ENCODE measurements at places on chromosomes 13 and 19. TPM values are rescaled to one million over a fixed set of nuclear protein-coding genes. Genes with fewer than 3 reads are reported as not detected.

DNA sequence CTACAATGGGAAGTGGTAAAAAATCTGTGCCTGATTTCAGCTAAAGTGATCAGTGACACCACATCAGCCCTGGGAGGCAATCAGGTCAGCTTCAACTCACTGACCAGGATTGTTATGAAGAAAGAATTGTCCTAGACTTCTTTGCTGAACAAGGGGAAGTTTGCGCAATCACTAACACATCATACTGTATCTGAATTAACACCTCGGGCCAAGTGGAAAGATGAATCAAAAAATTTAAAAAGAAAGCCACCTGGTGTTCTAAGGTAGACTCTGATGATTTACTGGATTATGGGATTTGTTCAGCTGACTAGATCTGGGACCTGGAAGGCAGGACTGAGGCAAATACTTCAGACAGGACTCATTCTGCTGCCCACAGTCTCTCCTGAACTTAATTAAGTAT lies 161.8 kb downstream of the DIAPH3 start:
- no peak for DNase-seq

DNA sequence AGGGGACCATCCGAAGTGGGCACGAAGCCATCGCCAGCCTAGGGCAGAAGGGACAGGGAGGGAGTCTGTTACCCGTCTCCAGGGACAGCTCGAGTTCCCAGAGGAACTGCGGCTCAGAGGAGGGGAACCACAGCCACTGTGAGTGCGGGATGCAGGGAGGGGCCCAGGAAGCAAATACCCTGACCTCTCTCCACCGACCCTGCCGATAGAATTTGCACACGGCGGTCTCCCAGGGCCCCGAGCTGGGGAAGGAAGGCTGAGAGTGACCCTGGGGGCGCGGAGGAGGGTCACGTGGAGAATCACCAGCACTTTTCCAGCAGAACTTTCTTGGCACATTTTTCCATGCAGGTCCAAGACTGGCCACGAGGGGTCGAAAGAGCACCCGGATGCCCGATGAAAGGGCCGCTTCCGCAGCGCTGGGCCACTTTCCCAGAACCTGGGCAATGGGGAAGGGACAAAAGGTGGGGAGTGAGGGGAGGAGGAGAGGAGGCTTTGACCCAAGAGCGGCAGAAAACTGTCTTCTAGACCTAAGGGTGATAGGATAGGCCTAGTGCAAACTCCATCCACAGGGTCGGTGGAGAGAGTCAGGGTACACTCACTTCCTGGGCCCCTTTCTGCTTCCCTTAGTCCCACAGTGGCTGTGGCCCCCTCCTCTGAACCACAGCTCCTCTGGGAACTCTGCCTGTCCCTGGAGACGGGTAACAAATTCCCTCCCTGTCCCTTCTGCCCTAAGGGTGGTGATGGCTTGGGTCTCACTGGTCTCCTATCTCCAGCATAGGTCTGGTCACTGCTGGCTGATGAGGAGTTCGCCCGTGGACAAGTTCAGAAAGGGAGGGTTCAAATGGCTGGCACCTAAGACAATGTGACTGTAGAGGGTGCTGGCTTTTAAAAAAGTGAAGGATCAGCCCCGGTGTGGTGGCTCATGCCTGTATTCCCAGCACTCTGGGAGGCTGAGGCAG lies 5.3 kb upstream of the GPR4 start:
- no peak for DNase-seq

GRCh38 chr19:49802836-49803528 lies 10.1 kb downstream of the FUZ start:
- no peak for DNase-seq

DNA sequence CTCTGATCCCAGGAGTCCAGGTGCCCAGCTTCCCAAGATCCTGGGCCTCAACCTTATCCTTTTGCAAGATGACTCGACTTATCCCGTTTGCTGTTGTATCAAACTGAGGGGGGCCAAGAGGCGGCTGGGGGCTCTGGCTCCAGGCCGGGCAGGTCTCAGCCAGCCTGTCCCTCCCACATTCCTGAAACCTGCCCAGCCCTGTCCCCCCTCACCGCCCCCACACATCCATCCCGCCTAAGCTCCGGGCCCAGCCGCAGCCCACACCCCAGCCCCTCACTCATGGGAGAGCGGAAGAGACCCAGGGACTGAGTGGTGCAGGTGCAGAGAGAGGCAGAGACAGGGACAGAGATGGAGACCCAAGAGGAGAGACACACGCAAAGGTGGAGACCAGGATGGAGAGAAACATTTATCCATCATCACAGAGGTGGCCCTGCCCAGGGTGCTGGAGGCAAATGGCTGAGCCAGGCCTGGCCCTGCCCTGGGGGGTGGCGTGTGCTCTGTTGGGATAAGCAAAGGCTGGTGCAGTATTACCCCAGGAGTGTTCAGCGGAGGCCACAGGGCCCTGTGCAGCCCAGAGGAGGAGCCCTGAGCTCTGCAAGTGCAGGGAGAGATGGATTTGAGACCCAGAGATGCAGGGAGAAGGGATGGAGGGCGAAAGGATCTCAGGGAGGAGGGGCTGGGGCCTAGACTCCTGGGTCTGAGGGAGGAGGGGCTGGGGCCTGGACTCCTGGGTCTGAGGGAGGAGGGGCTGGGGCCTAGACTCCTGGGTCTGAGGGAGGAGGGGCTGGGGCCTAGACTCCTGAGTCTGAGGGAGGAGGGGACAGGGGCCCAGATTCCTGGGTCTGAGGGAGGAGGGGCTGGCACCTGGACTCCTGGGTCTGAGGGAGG lies 1.6 kb downstream of the BCAM start:
- no peak for DNase-seq

- DNase-seq: no peak
Measured at GRCh38 chr13:28199089-28199488, 60.7 kb downstream of the PAN3 start.

Gene LAIR1
- total RNA-seq: 23.4 TPM

Gene SERPINE3
- not detected for total RNA-seq

Gene MBNL2
- total RNA-seq: 107 TPM

Gene ZNF560
- total RNA-seq: not detected

Gene CCL25
- not detected for total RNA-seq

Gene IFNL4
- not detected for total RNA-seq
